ENCODE measurements at places on chromosomes 5 and 9. TPM values are rescaled to one million over a fixed set of nuclear protein-coding genes. Genes with fewer than 3 reads are reported as not detected.

Gene KCNN2
- total RNA-seq, result 0.15 TPM

Gene DOK3
- total RNA-seq, result 4.3 TPM

Gene CDX1
- total RNA-seq, result not detected

Gene IFNA13
- not detected for total RNA-seq

Gene FRMPD1
- 0.02 TPM for total RNA-seq

Gene IFNA4
- not detected for total RNA-seq

Gene SPATA31E1
- total RNA-seq, result not detected

Gene SCGB3A2
- total RNA-seq, result not detected

Gene IFNB1
- total RNA-seq, result not detected

Gene TEK
- 0.15 TPM for total RNA-seq

Gene PCDHGC3
- total RNA-seq, result 6.8 TPM

Gene SNCB
- total RNA-seq, result 0.91 TPM

Gene DNM1
- 88.2 TPM for total RNA-seq

Gene FABP6
- total RNA-seq, result 0.97 TPM

Gene CTNNAL1
- 56.0 TPM for total RNA-seq
